ENCODE measurements at places on chromosomes 3 and 15.

GRCh38 chr15:25766417-25766816 lies 96.7 kb downstream of the ATP10A start:
- no peak for DNase-seq

- DNase-seq, result no peak
These were observed 17.6 kb downstream of the ACAD11 start for GRCh38 chr3:132641837-132642538.

DNA sequence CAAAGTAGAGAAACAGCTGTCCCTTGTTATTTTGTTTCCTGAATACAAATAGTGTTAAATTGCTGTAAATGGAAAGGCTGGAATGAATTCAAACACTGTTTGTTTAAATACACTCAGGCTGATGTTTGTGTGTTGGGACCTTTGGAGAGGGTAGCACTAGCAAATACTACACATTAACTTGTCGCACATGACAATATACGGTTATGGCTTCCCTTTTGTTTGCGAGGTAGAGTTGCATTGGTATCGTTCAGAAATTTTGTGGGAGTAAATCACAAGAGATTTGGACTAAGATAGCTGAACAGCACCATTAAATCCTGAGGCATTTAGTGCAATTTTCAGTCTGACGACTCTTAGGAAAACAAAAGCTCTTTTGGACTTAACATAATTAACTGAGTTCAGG lies 213.0 kb upstream of the ROBO2 start:
- no peak for DNase-seq

DNA sequence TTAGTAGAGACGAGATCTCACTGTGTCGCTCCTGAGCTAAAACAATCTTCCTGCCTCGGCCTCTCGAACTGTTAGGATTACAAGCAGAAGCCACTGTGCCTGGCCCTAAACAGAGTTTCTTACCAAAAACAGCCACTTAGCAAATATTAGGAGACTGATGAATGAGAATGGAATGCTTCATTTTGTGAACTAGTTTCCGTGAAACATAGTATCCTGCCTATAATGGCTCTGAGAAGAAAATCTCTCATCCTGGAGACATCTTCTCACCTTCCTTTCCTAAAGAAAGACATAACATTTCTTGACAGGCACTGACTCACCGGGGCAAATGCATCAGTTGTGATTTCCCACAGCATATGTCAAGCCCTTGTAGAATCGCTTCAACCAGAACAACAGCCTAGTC lies 44.9 kb downstream of the GJD2 start:
- DNase-seq, result no peak

- DNase-seq, result no peak
These were observed 723 bp upstream of the DRD3 start for GRCh38 chr3:114179575-114179974.

DNA sequence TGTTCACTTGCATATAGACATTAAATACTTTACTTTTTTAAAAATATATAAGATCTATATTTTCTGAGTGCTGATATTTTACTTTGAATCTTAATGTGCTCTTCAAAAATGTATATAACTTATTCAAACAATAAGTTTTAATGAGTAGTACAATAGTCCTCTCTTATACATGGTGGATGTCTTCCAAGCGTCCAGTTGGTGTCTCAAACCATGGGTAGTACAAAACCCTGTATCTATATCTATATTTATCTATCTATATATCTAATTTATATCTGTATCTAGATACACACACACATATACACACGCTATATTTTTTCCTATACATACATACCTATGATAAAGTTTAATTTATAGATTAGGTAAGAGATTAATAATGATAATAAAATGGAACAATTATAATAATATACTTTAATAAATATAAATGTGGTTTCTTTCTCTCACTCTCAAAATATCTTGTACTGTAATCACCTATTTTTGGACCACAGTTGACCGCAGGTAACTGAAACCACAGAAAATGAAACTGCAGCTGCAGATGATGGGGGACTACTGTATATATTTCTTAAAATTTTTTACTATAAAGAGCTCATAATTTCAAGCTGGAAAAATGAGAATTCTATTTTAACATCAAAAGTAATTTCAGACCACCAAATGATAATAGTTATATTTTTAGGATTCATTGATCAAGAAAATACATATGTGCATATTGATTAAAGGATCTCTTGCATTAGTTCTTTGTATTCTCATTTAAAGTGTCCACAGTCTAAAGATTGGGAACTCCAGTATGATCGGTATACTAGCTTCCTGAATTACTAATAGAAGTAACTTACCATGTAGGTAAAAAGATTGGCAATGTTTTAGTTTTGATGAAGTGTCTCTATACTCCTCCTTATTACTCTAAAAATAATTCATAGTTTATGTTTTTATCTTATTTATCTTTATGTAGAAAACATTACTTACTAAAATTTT lies 215.1 kb upstream of the MLF1 start:
- DNase-seq, result no peak

DNA sequence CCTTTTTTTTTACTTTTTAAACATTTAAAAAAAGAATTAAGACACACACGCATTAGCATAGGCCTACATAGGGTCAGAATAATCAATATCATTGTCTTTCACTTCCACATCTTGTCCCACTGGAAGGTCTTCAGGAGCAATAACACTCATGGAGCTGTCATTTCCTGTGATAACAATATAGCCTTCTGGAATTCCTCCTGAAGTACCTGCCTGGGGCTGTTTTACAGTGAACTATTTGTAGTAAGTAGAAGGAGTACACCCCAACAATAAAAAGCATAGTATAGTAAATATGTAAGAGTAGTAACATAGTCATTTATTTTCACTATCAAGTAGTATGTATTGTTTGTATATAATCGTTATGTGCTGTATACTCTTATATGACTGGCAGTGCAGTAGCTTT lies 19.5 kb upstream of the CLDN18 start:
- no peak for DNase-seq
